ENCODE measurements at places on chromosomes 2 and 18.

GRCh38 chr2:39780825-39781600 is 2.0 kb upstream of the THUMPD2 start:
- no peak for DNase-seq

GRCh38 chr2:30296496-30296895 is 65.2 kb downstream of the LBH start:
- DNase-seq: no peak

DNA sequence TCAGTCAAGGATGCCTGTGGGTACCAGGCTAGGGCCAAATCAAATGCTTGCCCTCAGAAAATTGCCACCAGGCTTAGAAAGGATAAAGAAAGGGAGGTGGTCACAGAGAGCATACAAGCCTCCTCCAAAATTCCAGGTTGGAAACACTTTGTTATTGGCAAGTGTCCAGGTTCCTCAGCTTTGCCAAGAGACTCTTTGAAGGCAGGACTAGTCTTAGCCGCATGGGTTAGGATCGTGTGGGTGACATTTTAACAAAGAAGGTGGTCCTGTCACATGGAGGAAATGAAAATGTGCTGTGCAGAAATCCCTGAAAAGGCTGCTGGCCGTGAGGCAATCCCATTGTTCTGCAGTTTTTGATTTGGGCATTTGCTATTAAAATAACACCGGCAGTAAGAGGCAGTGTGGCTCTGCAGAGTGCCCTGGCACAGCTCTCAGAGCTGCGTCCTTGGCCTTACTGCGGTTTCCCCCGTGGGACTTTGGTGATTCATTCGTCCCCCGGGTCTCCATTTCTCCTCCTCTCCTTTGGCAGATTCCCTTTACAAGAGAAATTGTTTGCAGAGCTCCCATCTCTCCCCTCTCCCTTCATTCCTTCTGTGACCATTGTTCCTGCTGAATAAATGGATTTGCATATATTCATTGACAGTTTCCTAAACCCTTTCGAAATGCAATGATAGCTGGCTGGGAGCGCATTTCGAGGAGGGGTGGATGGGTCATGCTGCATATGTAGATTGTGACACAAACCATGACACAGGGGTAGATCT is 187.3 kb downstream of the VAPA start:
- no peak for DNase-seq

DNA sequence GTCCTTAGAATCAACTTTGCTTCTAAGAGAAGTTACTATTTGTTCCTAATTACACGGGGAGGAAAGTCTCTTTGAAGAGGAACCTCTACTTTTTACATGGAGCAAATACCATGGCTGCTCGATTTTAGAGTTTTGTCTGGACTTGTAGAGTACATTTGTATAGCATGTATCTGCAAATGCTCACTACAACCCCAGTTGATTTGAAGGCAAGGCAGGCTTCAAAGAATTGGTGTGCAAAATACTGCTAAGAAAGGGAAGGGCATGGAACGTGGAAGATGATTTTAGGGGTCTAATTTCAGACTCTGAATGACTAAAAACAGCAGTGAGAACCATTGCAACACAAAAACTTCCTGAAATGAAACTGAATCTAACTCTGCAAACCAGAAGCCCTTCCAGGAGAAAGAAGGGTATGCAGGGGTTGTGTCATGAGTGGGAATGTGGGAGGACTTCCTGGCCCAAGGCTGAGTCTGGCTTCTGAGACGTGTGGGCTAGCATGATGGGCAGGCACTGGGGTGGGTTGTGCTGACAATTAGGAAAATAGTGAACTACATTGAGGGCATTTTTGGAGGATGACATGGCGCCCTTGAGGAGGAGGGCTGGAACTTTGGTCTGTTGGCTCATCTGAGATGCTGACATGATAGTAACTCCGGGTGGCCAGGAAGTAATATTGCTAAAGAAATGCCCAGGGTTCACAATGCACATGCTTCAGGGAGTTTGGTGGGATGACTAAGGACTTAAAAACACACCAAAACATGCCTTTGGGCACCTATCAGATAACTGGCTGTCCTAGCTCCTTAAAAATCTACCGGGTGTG is 18.9 kb upstream of the IL1R2 start:
- DNase-seq: no peak

- DNase-seq: no peak
These were observed 36.2 kb upstream of the SNORC start for GRCh38 chr2:232833830-232834229.

DNA sequence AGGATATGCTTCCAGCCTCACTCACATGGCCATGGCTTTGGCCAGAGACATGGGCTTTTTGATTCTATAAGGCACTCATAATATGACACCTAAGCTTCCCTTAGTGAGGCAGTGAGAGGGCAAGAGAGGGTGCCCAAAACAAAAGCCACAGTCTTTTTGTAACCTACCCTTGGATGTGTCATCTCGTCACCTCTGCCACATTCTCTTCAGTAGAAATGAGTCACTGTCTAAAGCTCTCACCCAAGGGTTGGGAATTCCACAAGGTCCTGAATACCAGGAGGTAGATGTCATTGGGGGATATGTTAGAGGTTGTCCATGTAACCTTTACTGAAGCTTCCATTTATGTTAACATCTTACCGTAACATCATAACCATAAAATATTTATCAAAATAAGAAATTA is 108.4 kb downstream of the ALMS1 start:
- DNase-seq: no peak

DNA sequence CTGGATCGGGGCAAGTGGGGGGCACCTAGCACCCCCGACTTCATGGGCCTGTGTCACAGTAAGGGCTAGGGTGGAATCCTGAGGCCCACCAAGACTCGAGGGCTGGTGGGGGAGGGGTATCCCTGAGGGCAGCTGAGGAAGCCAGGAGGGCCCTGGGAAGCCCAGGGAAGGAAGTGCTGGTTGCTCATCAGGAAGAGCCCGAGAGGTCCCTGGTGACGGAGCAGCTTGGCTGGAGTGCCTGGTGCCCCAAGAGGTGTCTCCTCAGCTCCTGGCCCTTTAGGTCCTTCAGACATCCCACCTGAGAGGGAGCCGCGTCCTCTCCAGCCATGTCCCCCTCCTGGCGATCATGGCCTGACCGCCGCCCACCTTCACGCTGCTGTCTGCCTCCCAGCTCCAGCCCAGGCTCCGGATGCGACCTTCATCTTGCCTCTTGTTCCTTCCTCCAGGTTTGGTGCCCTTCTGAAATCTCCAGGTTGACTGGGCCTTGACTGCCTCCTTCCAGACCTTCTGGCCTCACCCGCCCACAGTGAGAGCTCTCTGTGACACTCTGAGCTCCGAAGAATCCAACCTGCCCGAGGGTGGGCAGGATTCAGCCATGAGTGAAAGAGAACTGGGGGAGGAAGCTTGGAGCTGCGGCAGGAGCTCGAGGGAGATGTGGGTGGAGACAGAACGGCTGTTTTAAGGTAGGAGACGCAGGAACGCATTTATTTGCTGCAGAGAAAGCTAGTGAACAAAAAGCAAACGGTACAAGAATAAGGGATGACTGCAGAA is 42.7 kb upstream of the SEMA4C start:
- no peak for DNase-seq

DNA sequence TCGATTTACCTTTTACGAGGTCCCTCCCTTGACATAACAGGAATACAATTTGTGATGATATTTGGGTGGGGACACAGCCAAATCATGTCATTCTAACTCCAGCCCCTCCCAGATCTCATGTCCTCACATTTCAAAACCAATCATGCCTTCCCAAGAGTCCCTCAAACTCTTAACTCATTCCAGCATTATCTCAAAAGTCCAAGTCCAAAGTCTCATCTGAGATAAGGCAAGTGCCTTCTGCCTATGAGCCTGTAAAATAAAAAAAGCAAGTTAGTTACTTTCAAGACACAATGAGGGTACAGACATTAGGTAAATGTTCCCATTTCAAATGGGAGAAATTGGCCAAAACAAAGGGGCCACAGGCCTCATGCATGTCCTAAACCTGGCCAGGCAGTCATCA is 381.1 kb downstream of the PIK3C3 start:
- DNase-seq: no peak

- no peak for DNase-seq
These were observed 28.3 kb downstream of the TNS1 start for GRCh38 chr2:217974389-217975005.

GRCh38 chr2:72116081-72116533 is 31.6 kb downstream of the CYP26B1 start:
- peak; percentile 30 for DNase-seq

GRCh38 chr2:219059725-219060682 is 717 bp downstream of the IHH start:
- no peak for DNase-seq

GRCh38 chr2:226403369-226403768 is 396.3 kb downstream of the IRS1 start:
- no peak for DNase-seq

GRCh38 chr2:45585267-45585861 is 25.7 kb downstream of the SRBD1 start:
- peak; percentile 24 for DNase-seq

- DNase-seq: no peak
These were observed 230.9 kb upstream of the RGPD4 start for GRCh38 chr2:107595749-107596148.

- no peak for DNase-seq
These were observed 11.6 kb upstream of the B4GALT6 start for GRCh38 chr18:31695989-31696388.

DNA sequence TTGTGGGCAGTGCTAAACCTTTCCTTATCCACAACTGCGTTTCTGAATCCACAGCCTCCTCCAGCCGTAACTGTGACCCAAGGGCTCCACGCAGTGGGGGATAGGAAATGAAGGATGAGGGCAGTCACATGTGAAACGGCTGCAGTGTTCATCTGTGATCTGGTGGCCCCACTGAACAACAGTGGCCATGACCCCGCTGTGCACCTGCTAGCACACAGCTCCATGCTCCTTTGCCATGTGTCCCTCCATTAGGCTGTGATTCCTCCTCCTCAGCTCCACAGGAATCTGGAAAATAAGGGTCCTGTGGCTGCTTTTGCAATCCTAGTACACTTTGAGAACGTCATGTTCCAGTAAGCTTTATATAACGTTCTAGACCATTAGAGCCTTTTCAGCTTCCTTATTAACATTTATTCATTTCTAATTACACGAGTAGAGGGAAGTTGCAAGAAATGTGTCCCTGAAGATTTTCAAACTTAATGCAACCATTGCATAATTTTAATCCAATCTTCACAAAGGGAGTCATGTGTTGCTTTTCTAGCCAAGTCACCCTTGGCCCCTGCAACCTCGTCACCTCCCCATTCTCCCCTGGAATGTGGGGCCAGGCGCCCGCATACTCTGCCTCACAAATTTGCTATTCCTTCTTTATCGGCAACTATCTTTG is 7.1 kb upstream of the NAPG start:
- no peak for DNase-seq

DNA sequence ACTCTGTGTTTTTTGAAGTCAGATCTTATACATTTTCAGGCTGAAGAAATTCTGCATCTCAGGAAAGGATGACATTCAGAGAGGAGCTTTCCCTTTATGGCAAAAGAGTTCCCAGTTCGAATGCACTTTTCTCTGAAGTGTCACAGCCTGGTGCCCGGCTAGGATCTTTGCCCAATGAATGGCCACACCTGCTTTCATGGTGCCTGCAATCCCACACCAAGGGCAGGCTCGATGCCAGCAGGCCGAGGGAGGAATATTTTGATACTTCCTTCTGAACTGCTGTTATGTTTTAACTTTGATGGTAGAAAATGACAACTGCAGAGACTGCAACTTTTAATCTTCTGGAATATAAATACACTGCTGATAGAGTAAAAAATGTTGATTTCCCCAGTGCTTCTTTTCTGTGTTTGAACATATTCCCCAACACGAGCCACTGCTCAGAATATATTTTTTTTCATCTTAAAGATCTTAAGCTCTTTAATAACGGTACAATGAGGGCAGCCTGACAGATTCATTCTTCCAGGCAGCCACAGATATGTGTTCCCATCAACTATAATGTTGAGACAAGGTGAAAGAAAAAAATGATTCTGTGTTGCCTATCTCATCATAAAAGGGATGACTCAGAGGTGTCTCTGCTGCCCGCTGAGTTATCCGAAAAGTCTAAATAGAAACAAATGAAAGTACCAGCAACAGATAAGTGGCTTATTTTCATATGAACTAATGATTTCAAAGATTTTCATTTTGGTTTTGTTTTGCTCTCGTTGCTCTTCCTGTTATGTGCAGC is 848.5 kb downstream of the DCDC2C start:
- DNase-seq: no peak

DNA sequence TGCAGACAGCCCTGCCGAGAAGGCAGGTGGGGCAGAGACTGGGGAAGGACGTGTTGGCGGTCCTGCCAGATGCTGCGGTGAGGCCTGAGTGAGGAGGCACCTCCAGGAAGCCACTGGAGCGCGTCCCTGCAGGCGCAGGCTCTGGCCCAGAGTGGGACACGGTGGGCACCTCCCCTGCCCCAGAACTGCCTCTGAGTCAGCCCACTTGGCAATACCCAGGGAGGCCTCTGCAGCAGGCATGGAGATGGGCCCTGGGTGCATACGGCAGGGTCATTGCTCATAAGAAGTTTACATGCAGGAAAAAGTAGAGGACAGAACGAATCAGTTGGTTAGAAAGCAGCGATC is 195.9 kb downstream of the TFCP2L1 start:
- no peak for DNase-seq

DNA sequence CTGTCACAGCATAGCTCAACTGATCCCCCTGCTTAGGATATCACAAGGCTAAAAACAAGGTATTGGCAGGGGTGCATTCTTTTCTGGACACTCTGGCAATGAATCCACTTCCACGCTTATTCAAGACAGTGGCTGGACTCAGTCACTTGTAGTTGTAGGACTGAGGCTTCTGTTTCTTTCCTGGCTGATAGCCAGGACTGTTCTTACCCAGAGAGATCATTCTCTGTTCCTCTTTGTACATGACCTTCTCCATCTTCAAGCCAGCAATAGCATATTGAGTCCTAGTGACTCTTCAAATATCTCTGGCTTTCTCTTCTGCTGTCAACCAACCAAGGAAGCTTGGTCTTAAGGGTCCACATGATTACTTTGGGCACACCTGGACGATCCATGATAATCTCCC is 241.3 kb downstream of the RBM43 start:
- DNase-seq: no peak

GRCh38 chr18:48942554-48943261 is 8.1 kb downstream of the SMAD7 start:
- no peak for DNase-seq

DNA sequence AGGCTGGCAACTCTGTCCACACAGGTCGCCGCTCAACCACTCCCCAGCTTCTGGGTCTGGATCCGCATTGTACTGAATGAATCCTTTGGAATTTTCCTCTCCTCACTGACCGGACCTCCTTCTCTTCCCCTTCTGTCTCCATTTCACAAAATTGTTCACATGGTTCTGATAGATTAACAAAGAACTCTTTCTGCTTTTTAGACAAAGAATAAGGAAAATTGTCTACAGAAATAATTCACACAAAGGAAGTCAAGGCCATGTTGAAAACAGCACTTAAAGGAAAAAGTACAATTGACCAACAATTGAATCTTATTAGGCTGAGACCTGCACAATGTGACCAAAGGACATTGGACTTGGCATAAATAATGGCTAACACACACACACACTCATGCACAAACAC is 73.6 kb upstream of the GLI2 start:
- DNase-seq: no peak

- no peak for DNase-seq
These were observed 188.3 kb downstream of the FBXO15 start for GRCh38 chr18:73959352-73959751.

GRCh38 chr18:61196750-61197149 is 136.5 kb upstream of the CDH20 start:
- DNase-seq: no peak
